ENCODE measurements at places on chromosomes 3 and 15.

DNA sequence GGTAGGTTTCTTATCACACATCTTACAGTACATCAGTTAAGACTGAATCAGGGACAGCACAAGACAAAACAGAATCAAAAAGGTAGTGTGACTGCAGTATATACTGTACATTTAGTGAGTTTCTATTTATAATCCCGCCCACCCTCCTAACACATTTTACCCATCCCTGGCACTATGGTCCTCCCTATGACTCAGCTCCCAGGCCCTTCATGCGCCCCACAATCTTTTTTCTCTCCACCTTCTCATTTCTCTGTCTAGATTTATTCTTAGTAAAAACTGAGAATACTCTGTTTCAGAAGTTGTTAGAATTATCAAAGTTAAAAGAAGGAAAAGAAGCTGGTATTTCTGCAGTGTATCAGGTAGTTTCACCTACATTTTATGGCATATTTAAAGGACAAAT is 427.3 kb downstream of the CNTN4 start:
- no peak for DNase-seq

GRCh38 chr3:42749753-42750231 is 23.3 kb downstream of the CCDC13 start:
- DNase-seq, result no peak

GRCh38 chr3:180926526-180926925 is 14.1 kb downstream of the FXR1 start:
- DNase-seq, result no peak

- DNase-seq, result no peak
These were observed 30.7 kb upstream of the RPS17 start for GRCh38 chr15:82570721-82571508.
